Mesothelial cell of epicardium (in vitro differentiated cells): ENCODE measurements at places on chromosomes 2 and 18.

DNA sequence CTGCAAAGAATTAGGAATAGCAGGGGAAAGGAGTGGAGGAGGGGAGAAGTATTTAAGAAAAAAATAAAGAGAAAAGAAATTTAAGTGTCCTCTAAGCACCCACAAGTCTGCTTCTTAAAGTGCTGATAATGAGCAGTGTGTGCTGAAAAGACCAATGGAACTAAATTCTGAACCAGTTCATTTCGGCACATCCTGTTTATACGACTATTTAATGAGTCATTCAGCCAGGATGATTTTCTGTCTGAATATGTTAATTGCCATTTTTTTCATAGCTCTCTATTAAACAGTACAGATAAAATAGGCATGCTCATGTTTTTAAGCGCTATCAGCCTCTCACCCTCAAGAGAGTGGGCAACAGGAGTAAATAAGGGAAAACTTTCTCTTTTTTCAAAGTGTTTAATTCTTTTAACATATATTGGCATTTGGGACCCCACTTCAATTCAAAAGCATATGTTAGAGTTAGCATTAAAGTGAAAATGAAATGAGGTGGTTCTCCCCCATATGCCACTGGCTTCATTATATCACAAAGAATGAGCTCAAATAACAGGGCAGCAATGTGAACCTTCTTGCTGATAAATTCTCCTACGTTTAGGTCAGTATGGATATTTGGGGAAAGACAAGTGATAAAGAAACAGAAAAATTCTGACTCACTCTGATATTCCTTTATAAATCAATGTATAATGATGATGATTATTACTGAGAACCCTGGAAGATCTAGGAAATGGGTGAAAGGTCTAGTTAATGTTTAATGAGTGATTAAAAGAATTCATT, 87.5 kb downstream of the TCF4 start:
- no peak for DNase-seq

DNA sequence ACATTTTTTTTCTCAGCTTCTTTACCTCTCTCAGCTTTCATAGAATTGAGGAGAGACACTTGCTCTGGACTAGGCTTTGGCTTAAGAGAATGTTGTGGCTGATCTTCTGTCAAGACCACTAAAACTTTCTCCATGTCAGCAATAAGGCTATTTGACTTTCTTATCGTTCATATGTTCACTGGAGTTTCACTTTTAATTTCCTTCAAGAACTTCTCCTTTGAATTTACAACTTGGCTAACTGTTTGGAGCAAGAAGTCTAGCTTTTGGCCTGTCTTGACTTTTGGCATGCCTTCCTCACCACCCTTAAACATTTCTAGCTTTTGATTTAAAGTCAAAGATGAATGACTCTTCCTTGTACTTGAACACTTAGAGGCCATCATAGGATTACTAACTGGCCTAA, 104.4 kb upstream of the SLC39A10 start:
- DNase-seq, result no peak

- DNase-seq, result no peak
Observed at GRCh38 chr2:28681158-28681571, 70.5 kb upstream of the PPP1CB start.

DNA sequence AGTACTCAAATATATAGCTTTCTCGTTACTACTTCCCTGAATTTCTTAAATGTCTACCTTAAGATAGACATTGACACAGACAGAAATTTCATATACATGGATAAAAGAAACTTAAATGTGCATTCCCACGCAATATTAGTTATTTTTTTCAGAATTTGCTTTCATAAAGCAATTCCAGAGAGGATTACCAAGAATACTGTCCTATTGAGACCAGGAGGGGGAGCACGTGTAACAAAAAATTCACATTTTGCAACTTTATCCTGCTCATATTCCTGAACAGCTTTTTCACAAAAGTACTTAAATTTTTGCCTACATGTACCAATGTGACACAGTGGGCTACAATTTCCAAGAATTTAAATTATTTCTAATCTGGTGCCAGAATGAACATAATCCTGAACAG, 30.7 kb upstream of the ERCC3 start:
- DNase-seq, result no peak

- no peak for DNase-seq
Observed at GRCh38 chr2:232073026-232073425, 111.5 kb downstream of the DIS3L2 start.

DNA sequence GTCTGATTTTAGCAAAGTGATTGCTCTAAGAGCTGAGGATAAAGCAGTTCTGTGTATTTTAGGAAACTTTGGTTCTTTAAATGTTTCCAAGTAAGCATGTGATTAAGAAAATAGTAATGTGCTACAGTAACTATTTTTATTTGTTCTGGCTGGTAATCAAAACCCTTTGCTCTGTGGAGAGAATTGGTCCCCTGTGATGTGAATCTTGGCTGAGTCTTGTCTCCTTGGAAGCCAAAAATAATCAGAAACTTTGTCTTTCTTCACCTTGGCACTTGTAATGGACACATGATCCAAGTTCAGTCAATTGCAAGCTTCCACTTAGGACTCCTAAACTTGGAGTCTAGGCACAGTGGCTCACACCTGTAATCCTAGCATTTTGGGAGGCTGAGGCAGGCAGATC, 422.7 kb upstream of the CDH20 start:
- no peak for DNase-seq

DNA sequence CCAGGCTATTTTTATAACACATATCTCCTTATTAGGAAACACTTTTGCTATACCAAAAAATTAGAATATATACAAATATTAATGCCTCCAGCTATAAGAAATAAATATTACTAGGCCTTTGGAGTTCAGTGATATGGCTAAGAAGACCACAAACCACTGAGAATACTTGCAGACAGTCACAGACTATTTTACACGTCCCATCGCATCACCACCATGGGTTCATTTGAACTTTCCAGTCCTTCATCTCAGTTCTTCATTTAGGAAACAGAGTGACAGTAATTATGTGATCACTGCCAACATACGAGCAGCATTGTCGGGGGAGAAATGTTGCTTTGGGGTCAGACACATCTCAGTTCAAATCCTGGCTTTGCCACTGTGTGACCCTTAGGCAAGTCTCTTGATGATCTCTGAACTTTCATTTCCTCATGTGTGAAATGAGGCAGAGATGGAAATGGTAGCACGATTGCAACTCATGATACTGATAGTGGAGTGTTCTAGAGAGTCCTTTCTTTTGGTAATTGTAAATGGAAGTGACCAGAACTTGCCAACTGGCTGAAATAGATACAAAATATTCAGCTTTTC, 138.9 kb upstream of the NRP2 start:
- DNase-seq, result no peak

DNA sequence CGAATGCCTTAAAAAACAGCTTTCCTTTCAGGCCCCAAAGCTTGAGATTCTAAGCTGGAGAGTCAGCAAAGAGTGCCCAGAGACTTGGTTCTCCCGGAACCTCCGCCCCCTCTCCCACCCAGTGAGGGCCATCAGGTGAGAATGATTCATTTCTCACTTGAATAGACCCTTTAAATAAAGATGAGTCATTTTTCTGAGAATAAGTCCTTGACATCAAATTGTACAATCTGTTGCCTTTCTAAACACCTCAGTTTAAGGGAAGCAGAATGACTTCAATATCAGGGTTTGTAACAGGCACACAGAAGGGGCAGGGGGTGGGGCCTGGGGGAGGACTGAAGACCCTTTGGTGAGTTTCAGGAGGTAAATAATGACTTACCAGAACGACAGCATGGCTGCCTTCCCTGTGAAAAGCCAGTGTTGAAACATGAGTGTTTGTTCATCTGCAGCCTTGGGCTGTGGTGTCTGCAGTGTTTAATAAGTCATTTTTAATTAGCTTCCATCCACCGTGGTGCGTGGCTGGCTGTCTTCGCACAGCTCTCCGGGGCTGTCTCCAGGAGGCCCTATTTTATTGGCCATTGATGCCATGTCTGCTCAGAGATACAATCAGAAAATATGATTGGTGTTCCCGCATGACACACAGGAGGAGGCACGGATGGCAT, 134.9 kb upstream of the ZNF236 start:
- no peak for DNase-seq

GRCh38 chr18:23301972-23302371, 151.1 kb upstream of the RIOK3 start:
- no peak for DNase-seq

GRCh38 chr18:4765401-4765800, 310.3 kb upstream of the DLGAP1 start:
- no peak for DNase-seq

GRCh38 chr18:8212896-8213780, 396.1 kb upstream of the RAB12 start:
- DNase-seq, result no peak

DNA sequence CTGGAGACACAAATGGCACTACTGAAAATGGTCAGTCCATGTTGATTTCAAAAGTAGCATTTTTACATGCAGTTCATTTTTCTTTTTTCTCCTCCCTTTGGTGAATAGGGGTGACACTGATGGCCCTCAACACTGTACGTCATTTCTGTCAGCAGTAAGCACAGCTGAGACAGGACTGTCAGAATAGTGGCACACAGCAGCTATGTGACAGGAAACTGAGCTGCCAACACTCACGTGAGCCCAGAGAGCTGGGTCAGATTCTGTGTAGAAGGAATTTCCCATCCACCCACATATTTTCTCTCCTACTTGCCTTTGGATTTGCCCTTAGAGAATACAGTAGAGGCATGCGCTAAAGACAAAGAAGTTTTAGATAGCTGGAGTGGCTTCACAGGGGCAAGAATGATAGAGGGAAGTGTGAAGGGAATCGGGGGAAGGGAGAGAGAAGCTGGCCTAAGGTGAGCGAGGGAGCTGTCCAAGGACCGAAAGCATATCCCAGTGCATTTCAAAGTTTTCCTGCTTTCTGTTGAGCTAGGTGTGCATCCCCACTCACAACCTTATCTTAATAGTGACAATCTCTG, 476.6 kb downstream of the CNTNAP5 start:
- no peak for DNase-seq

DNA sequence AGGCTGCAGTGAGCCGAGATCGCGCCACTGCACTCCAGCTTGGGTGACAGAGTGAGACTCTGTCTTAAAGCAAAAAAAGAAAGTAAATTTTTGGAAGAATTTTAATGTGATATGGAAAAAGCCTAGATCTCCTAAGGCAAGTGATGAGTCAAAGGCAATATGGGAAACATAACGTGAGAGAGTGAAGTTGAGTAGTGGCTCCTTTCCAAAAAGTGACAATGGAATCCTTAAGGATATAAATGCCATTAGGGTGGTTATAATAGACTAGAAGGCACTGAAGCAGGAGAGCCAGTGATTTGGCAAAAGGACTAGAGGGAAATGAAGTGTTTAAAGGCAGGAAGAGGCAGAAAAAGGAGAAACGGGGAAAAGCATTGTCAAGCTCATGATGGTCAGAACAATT, 25.6 kb downstream of the ARHGAP28 start:
- no peak for DNase-seq

DNA sequence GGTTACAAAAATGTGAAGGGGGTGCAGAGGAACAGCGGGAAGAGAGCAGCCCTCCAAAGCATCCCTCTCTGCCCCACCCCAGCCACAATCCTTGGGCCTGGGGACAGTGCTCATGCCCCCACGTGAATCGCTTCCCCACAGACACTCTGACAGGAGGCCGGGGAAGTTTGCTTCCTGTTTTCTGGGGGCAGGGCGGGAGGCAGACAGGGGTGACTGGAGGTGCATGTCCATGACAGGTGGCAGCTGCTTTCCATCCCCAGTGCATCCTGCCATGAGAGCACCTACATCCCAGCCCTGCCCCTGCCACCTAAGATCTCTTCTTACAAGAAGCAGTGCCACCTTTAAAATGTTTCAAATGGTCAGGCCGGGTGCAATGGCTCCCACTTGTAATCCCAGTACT, 47.2 kb upstream of the UBE2F start:
- no peak for DNase-seq

DNA sequence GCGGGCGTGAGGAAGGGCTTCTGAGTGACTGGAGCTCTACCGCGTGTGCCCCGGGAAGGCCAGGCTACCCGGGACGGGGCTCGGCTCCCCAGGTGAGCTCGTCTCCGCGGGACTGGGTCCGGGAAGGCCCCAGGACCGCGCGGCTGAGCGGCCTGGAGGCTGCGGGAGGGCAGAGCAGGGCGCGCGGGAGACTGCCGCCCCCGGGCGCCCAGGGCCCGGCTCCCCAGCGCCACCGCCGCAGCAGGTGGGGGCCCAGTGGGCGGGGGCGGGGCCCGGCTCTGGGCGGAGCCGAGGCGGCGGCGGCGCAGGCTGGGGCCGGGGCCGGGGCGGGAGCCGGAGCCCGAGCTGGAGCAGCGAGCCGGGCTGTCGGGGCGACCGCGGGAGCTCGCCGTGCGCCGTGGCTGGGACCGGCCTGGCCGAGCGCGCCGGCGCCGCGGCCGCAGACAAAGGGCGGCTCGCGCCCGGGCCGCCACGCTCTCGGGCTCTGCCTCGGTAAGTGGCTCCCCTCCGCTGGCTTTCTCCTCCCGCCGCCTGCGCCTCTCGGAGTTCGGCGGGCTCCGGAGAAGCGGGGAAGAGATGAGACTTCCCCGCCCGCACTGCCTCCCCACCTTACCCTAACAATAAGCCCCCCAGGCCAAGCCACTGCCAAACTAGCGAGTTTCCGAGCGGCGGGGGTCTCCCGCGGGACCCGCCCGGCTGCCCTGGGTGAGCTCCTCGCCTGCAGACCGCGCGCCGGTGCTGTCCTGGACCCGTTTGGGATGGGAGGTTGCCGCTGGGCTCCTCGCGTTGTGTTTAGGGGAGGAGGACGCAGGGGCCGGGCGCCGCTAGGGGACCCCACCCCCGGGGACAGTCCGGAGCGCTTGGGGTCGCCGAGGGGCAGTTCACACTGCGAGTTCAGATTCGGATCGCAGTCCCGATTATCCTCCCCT, at the start of gene MAPK4:
Gene MAPK4, plus strand, starts transcription at position 336 of the 929 bp plus-strand sequence. CDS start 103,872 bp downstream, outside the sequence.
- peak; percentile 71 for DNase-seq

- no peak for DNase-seq
Observed at GRCh38 chr18:9684881-9685614, 23.1 kb upstream of the RAB31 start.

GRCh38 chr2:39787950-39788349, 8.9 kb upstream of the THUMPD2 start:
- DNase-seq, result no peak

- no peak for DNase-seq
Observed at GRCh38 chr18:25876330-25876948, 214.0 kb downstream of the SS18 start.

DNA sequence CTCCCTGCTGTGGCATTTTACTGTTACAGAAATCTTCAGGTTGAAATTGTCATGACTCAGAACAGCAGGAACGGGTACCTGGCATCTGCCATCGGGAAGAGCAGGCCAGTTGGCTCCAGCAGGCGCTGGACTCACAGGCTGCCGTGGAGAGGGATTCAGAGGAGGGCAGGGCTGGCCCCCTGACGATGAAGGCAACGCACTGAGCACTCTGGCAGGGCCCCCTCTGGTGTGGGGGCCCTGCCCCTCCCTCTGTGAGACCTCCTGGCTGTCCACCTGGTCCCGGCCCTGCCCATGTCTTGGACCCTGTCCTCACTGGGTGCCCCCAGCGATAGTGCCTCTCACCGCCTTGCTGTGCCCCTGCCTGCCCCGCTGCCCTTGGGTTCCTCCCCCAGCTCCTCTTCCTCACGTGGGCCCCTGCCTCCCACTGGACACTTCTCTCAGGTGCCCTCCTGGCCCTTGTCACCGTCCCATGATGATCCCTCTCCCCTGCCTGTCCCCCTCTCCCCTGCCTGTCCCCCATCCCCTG, 23.3 kb upstream of the ALLC start:
- peak; percentile 26 for DNase-seq
